Stimulated activated CD8-positive, alpha-beta memory T cell treated with anti-CD3 and anti-CD28 coated beads, Interleukin-2, amount 100 ng/mL, for 1 hour (primary cell): ENCODE measurements at places on chromosomes 16 and 17.

DNA sequence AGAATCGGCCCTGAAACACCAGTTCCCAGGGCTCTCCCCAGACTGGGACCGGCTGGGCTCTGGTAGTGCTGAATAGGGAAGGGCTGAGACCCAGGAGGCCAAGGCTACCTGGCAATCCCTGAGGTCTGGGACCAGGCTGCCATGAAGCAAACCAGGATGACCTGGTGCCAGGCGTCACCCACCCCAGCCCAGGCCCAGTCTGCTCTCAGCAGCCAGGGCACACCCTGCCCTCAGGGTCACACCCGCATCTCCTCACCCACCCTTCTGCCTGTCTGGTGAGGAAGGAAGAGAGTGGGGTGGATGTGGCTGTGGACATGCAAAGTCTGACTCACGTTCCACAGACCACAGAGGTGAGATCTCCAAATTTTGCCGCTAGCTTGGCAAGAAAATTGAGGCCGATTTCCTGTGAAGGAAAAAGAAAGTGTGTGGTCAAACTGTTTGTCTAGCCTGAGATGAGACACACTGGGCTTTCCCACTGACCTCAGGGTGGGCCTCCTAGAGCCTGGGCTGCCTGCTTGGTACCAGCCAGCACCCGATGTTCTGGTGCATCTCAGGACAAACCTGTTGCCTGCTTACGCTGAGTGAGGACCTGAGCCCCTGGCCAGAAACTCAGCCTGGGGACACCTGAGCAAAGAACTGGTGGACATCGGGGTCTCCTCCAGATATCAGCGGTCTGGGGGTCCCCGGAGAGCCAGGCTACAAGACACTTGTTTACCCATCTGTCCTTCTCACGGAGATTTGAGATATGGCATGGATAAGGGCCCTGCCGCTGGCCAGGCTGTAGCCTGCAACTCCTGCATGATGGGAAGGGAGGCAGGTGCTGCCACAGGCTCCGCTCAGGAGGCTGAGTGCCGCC is 6.3 kb upstream of the RAB37 start:
- DNase-seq: no peak

DNA sequence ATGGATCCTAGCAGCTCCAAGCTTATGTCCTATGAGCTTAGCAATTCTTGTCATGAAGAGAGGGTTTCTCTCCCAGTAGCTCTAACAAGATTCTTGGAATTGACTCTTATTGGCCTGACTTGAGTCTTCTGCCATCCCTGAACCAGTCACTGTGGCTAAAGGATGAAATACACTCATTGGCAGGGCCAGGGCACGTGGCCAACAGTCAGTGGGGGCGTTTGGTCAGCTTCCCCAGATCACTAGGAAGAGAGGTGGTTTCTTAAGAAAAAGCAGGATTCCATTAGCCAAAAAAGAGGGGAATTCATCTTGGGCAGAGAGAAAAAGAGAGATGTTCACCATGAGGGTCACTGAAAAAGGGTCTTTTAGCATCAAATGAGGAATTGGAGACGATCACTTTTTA is 363.2 kb downstream of the SNX29 start:
- DNase-seq: no peak

DNA sequence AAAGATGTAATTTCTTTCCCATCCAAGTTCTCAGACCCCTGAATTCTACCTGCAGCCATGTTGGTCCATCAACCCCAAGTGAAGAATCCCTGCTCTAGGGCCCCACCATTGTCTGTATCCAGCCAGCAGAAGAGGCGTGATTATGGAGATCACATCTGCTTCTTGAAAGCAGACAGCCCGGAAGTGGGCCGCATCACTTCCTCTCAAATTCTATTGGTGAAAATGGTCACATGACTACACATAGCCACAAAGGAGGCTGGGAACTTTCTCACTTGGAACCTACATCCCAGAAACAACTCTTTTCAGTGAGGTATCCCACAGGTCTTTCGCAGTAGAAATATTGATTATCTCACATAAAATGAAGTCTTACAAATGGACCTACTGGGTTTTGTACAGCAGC is 40.1 kb downstream of the IL4R start:
- DNase-seq: no peak

- no peak for DNase-seq
Measured at GRCh38 chr17:51857052-51857597, 301.4 kb downstream of the CA10 start.
